Erythroblast (primary cell): ENCODE measurements at places on chromosomes 2 and 18.

GRCh38 chr2:164510895-164511294 is 110.4 kb downstream of the GRB14 start:
- no peak for DNase-seq

DNA sequence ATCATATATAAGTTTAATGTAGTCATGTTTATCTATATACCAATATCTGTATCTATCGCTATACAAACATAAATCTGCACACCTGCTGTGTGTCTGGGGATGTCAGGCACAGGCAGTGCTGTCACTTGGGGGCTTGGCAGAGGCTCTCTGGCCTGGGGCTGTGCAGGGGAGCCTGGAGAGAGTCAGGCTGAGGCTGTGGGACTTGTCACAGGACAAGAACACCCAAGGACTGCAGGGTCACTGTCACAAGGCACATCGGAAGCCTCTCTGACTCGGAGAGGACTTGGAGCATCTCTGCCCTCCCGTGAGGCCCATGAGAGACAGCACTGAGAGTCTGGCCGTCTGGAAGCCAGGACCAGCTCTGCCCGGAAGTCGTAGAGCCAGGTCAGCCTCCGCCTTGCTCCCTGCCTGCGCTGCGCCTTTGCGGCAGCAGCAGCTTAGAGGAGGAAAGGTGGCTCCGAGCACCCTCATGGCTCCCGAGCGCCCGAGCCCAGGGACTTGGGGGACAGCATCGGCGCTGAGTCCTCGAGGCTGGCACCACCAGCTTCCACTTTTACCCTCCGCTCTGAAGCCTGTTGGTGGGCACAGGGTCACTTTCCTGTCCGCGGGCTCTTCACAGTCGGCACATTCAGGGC is 280.3 kb downstream of the NDUFA10 start:
- no peak for DNase-seq

DNA sequence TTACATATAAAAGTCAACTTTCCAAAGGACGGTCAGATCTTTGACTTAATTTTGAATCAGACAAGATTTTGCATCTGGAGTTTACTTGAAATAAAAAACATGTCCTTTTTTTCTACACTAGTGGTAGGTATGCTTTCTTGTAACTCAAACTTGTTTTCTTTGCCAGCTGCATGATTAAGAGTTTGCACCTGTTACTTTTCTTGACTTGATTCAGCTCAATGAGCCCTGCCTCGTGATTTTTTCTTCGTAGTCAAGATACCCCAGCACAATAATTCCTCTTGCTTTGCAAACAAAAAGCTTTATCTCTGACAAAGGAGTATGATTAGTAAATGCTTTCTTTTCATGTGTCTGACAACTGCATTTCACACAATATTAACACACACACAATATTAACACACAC is 82.3 kb downstream of the FBXO15 start:
- no peak for DNase-seq

DNA sequence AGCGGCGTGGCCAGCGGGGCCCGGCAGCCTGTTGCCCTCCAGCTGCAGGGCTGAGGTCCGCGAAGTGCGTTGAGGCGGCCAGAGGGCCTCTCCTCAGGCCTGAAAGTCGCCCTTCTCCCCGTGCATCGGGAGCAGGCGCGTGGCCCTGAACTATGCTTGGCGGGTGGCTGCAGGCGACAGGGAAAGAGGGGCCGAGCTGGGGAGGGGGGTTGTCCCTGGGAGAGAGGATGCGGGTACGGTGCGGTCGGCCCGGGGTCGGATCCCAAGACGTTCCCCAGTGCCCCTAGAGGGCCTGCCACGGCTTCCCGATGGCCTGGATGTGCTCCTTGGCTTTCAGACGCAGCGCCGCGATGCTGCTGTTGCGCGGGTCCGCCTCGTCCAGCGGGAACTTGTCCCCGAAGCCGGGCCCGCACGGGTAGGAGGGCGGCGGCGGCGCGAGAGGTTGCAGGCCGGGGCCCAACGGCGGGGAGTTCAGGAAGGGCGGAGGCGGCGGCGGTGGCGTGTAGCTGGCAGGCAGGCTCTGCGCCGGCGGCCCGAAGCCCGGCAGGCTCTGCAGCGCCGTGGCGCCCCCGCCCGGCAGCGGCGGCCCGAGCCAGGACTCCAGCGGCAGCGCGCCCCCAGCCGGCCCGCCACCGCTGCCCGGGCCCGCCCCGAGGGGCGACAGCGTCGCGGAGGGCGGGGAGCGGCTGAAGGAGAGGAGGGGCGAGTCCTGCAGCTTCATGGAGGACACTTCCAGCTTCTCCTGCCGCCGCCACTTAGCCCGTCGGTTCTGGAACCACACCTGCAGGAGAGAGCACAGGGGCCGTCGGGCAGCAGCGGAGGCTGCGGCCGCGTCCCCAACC is 4.3 kb downstream of the RAX start:
- DNase-seq = peak; percentile 75

DNA sequence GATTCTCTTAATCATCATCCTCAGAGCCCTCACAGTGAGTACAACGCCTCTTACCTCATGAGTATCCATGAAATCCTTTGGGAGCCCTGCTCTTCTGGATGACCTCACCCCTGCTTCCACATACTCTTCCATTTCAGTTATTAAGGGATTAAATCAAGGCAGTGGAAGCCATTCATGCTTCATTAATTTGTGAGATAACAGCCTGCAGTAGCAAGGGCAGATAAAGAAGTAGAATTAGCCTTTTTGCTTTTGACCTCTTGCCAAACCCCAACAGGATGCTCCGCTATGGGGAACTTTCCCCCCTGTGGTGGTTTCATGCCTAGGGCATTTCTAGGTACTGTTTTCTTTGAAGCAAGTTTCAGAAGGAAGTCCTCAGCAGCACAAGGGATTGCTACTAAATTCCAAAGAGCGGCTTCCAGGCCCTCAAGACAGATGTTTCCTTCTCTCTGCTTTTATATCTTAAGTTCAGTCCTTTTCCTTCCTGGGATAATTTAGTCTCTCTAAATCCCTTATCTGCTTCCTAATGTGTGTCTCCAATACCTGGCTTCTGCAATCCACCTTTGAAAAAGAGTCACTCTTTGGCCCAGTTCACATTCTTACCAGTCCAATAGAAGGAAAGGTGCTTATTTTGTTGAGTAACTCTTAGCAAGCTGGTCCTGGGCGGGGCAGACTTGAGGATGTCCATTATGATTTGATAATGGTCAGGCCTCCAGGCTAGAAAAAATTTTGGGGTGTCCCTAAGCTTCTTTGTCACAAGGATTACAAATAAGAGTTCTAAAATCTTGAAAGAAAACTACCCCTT is 76.9 kb downstream of the MYO1B start:
- no peak for DNase-seq

GRCh38 chr2:218383892-218384519 is 1.9 kb downstream of the SLC11A1 start:
- DNase-seq = no peak

DNA sequence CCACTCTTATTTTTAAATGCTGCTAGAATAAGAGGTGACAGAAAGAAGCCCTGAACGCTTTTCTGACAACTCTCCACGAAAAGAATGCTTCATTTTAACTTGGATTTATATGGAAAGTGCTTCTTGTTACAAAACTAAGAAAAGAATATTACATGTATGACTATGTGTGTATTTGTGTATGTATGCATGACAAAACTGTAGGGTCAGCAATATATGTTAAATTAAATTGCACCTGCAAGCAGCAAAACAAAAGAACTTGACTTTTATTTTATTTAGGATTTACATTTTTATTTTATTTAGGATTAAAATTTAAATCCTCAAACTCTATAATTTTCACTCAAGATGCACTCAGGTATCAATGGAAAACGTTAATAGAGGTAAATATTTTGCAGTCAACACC is 187.1 kb downstream of the NR4A2 start:
- DNase-seq = no peak

DNA sequence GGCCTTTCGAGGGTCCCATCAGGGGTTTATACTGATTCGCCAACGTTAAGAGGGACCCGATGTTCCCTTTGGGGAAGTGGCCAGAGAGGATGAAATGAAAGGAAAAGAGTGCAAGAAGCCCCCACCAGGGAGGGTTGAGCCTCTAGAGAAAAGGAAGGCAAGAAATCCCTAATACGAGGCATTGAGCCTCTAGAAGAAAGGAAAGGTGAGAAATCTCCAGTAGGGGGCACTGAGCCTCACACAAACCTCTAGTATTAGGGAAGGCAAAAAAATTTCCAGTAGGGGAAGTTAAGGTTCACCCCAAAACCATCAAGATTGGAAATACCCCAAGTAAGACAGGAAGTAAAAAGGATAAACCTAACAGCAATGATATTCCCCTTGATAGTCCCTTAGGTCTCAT is 9.8 kb upstream of the SAP130 start:
- DNase-seq = no peak

DNA sequence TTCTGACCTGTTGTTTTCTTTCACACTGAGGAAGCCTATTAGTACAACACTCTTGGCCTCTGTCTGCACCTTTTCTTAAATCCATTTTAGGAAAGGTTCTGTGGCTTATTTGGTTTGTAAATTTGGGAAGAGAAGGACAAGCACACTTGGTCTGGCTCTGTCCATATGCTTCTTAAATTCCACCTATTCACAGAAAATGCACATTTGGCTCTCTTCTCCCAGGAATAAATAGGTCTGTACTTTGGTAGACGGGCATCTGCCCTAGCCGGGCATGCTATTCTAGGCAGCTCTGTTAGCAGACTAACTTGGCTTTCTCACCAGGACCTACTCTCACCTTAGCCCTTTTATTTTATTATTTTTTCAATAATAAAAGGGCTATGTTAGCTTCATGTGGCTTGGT is 1211.8 kb upstream of the SLC39A10 start:
- DNase-seq = no peak

- DNase-seq = no peak
Observed at GRCh38 chr18:13625843-13626543, 100.4 kb downstream of the FAM210A start.

DNA sequence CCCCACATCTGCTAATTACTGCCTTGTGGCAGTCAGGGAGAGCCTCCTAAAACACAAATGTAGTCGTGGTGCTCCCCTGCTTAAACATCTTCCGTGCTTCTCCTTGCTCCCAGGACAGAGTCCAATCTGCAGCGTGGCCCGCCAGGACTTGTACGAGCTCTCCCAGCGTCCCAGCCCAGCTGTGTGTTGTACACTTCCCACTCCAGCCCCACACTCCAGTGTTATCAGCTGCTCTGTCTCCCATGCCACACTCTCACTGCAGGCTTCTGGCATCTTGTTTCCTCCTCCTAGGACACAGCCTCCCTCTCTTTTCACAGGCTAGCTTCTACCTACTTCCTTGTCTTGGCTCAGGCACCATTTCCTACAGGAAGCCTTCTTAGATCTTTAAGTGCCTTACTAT is 199.4 kb downstream of the ALPK2 start:
- no peak for DNase-seq

GRCh38 chr2:54067851-54068375 is 47.5 kb upstream of the ACYP2 start:
- no peak for DNase-seq

DNA sequence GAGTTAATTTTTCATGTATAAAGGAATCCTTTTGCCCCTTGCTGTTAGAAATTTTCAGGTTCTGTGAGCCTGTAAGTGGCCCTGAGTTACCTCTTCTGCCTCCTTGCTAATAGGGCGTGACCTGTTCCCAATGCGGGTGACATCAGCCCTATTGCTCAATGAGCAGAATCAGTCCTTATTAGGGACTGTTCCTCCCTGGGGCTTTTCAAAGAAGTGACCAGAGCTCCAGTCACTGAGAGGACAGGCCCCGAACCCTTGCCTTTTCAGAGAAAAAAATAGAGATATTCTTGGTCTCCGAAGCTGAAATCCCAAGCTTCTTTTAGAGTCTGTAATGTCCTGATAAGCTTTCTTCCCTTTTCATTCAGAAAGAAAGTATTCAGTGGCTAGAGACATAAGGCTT is 8.2 kb upstream of the APOB start:
- peak; percentile 4 for DNase-seq

GRCh38 chr2:143582046-143582747 is 453.0 kb downstream of the ARHGAP15 start:
- DNase-seq = no peak

- no peak for DNase-seq
Observed at GRCh38 chr2:150698016-150698661, 210.7 kb upstream of the RND3 start.

GRCh38 chr18:60060578-60060977 is 160.8 kb downstream of the PMAIP1 start:
- DNase-seq = no peak

DNA sequence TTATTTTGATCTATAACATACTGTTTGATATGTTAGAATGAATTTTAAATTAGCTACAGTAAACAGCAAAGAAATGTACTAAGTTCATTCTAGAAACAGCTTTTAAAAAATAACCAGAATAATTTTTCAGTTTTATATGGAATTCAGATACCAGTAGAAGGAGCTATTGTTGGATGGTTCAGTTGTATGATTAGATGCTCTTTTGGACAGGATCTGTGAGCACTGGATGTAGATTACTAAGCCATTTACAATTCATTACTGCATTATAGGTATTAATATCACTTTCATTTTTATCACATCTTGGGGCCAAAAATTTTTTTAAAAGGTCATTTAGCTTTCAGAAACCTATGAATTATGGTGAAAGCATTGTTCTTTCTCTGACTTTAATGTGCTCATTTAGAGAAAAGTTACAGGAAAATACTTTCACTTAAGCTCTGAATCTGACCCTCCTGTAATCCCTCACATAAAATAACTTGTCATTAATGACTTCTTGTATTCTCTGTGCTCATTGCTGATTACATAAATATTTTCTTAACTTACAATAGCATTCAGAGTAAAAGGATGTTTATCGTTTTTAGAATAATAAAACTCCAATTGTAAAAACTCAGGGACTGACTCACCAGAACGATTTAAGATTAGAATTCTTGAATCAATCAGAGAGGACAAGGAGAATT is 750.2 kb downstream of the SLC4A3 start:
- no peak for DNase-seq

GRCh38 chr2:55097461-55098410 is 47.5 kb upstream of the RTN4 start:
- peak; percentile 31 for DNase-seq
